ENCODE measurements at places on chromosomes 6 and 20.

GRCh38 chr20:5511930-5512329 is 195.2 kb upstream of the PROKR2 start:
- peak; percentile 15 for DNase-seq

DNA sequence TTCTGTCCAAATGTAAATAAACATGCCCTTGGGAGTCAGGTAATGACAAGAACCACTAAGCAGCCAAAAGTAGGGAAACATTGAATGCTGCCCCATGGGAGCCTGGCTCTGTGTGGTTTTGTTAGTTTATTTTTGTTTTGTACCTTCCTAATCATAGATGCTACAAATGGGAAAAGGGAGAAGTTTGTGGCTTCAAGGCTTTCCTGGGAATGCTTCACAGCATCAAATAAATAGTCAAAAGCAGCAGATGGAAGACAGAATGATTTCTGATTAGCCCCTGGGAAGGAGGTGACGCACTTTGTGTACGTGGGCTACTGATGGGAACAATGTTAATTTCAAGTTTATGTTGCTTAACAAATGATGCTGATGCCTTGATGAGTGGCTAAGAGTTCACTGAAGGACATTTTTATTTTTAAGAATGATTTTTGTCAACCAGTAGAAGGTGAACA is 532.7 kb downstream of the BCKDHB start:
- no peak for DNase-seq

DNA sequence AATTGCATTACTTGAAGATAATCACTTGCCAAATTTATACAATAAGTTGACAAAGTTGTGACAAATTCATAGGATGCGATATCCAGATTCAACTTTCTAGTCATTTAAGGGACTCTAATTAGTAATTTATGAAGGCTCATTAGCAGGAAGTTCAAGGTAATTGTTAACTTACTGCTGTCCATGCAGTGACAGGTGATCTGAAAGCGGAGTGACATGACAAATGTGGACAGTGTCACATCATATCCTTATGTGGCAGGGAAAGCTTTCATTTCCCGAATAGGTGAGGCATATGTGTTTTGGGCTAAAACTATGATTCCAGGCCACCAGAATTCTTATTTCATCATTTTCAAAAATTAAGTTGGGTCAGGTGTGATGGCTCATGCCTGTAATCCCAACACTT is 115.9 kb upstream of the BMP2 start:
- DNase-seq: no peak

GRCh38 chr20:24598996-24599395 is 129.6 kb downstream of the SYNDIG1 start:
- no peak for DNase-seq

- DNase-seq: no peak
These were observed 18.6 kb downstream of the MTG2 start for GRCh38 chr20:62201173-62202082.

GRCh38 chr20:61253264-61253639 is 1.2 kb downstream of the CDH4 start:
- DNase-seq: no peak

GRCh38 chr6:33207552-33208090 is 679 bp upstream of the RING1 start:
- DNase-seq: peak; percentile 23

GRCh38 chr20:59752704-59753460 is 148.5 kb downstream of the PHACTR3 start:
- DNase-seq: no peak

- no peak for DNase-seq
These were observed 1334.5 kb upstream of the ADGRB3 start for GRCh38 chr6:67300430-67301040.

DNA sequence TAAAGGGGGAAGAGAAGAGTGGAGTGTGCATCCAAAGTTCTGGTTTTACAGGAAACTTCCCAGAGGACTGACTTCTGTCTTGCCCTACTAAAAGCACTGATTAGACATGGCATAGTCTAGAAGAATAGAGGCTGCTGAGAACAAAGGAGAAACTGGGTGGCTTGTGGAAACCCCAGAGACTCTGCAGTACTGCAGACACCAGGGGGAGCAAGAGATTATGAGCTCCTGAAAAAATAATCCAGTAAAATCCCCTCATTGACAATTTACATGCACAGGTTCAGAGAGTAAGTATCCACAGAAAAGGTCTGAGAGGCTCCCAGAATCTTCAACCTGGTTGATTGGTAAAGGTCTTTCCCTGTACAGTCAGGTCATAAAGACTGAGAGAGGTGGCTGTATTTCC is 48.7 kb upstream of the CLVS2 start:
- DNase-seq: no peak

GRCh38 chr20:10131732-10132345 is 86.8 kb upstream of the SNAP25 start:
- DNase-seq: no peak

DNA sequence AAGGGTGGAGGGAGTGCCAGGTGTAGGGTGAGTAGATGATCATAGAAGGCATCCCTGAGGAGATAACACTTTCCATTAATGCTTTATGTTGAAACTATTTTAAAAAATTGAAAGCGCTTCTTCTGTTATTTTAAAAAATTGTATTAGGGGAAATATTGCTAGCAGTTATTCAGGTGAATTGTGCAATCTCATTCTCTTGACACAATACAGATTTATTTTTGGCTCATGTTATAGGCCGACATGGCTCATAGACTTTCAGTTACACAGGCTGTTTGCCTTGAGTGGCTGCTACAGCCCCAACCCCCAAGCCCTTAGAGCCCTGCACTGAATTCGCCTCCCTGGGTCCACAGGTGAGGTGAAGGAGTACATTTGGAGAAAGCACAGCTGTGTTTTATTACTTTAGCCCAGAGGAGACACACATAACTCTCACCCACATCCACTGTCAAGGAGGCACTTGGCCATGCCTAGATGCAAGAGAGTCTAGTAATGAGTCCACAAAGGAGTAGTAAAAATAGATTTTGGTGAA is 228.2 kb downstream of the RFPL4B start:
- no peak for DNase-seq

DNA sequence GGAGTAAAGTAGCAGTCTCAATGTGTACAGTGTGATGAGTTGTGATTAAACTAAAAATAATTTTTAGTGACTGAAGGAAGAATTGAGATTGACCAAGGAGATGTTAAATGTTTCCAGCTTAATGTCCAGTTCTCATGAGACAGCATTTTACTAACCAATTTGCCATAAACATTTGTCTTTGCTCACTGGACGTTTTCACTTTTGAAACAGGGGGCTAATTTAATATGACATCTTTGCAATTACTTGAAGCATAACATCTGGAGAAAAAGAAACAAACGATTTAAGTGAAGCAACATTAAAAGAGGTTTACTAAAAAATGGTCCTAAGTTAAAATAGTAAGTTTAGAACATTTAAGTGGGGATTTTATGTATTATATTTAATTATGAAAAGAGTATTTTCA is 443.8 kb downstream of the BCKDHB start:
- DNase-seq: no peak

GRCh38 chr6:158487495-158487894 is 72.4 kb upstream of the TMEM181 start:
- DNase-seq: no peak

- DNase-seq: no peak
These were observed 68.0 kb upstream of the PIM1 start for GRCh38 chr6:37101991-37102298.

- no peak for DNase-seq
These were observed 622.6 kb downstream of the RNF144B start for GRCh38 chr6:19009769-19010168.

DNA sequence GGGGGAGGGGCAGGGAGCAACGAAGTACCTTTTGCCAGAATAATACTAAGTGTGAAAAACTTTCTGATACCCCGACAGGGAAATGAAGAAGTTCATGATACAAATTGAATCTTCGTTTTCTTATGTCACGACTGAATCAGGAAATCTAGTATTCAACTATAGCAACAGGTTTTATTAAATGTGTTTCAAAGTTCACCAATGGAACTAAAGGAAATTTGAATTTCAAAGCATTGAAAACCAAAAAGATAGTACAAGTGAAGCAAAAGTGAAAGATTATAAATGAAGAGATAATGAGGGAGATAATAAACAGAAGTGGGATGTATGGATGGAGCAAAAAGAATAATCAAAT is 333.2 kb downstream of the ADGRB3 start:
- DNase-seq: no peak

DNA sequence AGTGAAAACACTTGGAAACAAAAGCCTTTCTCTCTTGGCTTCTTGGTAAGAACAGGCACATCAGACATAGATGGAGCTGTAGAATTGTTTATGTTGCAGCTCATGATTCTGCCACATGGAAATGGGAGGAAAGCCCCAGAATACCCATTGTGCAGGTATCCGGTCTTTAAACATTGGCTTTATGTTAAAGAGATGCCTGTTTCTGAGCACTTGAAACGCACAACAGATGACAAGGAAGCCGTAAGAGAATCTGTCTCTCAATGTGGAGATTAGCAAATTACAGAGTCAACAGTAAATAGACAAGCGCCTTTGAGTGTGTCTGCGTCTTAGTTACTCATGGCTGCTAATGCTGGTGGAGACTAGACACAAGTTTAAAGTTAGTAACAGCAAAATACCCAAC is 10.5 kb downstream of the TNFAIP3 start:
- no peak for DNase-seq

DNA sequence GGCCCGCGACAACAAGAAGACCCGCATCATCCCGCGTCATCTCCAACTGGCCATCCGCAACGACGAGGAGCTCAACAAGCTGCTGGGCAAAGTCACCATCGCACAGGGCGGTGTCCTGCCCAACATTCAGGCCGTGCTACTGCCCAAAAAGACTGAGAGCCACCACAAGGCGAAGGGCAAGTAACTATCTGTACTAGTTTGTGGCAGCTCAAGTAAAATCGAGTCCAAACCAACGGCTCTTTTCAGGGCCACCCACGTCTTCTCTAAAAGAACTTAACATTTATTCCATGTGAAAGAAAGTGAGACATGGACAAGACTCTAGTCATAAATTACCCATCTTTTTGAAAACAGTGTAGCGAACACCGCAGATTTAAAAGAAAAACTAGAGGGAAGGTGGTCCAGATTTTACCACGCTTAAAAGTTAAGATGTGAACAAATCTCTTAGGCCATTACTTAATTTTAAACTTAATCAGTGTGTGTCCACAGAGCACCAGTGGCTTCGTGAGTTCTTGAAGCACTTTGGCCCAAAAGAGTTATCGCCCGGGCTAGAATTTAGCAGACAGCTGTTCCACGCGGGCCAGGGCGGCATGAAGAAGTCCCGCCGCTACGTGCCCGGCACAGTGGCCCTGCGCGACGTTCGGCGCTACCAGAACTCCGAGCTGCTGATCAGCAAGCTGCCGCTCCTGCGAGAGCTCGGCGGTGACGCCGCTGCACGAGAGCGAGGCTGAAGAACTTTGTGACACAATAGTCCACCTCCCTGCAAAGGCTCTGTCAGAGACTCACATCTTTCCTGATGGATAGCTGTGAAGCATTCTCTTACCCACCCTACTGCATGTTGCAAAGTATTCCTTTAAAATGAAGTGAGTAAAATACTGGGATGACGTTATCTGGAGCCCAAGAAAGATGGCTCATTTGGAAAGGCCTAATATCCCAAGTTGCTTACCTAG is 113.9 kb upstream of the PRSS16 start:
- DNase-seq: peak; percentile 89

- no peak for DNase-seq
These were observed 20.8 kb downstream of the ATP9A start for GRCh38 chr20:51747182-51747911.

GRCh38 chr6:167517254-167517916 is 192.5 kb downstream of the TTLL2 start:
- no peak for DNase-seq

DNA sequence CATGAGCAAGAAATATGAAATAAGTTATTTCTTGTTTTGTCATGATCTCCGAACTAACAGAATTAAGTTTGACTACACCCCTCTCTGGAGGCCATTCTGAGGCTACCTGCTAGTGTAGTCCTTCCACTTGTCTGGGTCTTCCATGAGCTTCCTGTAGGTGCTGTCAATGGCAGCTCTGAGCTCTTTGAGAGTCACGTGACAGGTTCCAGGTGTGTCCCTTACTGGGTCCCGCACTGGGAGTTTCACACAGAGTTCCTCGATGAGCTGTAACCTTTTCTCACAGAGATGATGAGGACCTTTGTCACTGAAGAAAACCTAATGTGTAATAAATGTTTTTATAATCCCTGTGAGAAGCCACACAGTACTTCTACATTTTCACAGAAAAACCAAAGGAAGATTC is 186.6 kb downstream of the SYNE1 start:
- no peak for DNase-seq

DNA sequence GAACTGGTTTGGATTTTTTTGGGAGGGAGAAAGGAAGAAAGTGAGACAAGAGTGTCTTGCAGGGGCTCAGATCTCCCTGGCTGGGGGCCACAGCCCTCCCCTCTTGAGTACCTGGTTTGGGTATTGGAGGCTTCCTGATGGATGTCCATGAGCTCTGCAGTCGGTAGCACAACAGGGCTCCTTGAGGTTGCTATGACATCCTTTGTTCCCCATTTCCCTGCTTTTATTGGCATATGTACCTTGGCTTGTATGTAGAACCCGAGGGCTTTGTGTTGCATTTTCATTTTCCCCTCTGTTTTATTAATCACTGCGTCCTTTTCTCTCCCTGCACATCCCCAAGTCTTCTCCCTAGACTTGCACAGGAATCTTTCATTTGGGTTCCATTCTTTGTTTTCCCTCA is 355.5 kb upstream of the TSHZ2 start:
- no peak for DNase-seq

GRCh38 chr20:3871550-3872265 is 17.5 kb upstream of the PANK2 start:
- no peak for DNase-seq

GRCh38 chr6:39005774-39006173 is 42.8 kb upstream of the GLP1R start:
- no peak for DNase-seq

DNA sequence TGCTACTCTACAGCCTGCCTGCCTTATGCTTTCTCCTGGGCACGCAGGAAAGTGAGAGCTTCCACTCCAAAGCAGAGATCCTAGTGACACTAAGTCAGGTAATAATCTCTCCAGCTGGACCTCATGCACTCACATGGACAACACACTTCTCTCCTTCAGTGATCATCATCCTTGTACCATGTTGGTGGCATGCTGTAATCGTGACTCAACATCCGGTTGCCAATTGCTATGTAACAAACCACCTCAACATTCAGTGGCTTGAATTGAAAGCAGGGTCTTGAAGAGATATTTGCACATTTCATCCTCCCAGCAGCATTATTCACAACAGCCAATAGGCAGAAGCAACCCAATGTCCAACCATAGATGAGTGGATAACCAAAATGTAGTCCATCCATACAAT is 40.3 kb upstream of the PPP1R3G start:
- no peak for DNase-seq

GRCh38 chr20:25126204-25127029 is 44.5 kb upstream of the VSX1 start:
- no peak for DNase-seq

- no peak for DNase-seq
These were observed 224.4 kb upstream of the FLRT3 start for GRCh38 chr20:14561741-14562221.
